ENCODE measurements at places on chromosomes 11 and 22.
A peak's percentile ranks its signal among the peaks of the same experiment; 100 is the strongest.

DNA sequence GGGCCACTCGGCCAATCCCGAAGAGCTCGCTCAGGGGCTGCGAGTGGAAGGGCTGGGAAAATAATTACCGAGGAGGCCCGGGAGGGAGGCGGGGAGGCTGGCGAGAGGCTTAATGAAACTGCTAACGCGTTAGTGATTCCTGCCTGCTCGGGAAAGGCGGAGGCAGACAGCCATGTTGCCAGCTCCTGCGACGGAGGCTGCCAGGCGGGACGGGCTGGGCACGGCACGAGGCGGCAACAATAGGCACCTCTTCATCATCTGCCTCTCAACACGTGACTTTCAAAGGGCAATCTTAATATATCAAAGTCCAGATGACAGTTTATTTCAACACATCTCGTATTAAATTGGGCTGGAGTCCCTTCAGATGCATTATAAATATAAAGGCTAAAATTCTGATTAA lies 68.0 kb upstream of the TCF20 start:
- no peak for DNase-seq

DNA sequence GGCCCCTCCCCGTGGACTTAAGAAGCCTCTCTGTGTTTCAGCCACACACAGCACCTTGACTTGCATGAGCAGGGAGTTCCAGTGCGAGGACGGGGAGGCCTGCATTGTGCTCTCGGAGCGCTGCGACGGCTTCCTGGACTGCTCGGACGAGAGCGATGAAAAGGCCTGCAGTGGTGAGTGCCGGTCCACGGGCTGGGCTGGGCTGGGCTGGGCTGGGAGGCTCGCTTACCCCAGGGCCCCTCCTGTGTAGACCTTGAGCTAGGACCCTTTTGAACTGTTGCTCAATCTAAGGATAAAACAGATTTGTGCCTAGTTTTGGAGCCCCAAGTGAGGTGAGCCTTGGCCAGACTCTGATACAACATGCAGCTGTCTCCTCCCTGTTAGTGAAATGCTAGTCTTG lies 151.4 kb upstream of the SORL1-AS1 start:
- no peak for DNase-seq

DNA sequence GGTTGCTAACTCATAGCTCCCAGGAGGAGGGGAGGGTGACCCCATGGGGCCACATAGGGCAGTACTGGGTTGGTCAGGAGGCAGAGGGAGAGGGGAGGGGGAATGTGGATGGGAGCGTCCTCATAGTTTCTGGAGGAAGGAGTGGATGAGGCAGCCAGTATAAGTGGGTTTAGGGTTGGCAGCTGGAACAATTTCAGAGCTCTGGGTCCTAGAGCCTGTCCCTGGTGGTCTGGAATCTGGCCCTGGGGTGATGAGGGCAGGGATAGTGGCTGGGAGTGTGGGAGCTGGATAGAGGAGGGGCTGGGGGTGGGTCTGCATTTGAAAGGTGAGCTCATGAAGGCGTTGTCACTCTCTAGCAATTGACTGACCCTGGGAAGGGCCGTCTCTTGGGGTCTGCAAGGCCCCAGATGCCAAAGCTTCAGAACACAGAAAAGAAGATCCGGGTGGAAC lies 5.3 kb upstream of the MRGPRG start:
- DNase-seq = no peak

DNA sequence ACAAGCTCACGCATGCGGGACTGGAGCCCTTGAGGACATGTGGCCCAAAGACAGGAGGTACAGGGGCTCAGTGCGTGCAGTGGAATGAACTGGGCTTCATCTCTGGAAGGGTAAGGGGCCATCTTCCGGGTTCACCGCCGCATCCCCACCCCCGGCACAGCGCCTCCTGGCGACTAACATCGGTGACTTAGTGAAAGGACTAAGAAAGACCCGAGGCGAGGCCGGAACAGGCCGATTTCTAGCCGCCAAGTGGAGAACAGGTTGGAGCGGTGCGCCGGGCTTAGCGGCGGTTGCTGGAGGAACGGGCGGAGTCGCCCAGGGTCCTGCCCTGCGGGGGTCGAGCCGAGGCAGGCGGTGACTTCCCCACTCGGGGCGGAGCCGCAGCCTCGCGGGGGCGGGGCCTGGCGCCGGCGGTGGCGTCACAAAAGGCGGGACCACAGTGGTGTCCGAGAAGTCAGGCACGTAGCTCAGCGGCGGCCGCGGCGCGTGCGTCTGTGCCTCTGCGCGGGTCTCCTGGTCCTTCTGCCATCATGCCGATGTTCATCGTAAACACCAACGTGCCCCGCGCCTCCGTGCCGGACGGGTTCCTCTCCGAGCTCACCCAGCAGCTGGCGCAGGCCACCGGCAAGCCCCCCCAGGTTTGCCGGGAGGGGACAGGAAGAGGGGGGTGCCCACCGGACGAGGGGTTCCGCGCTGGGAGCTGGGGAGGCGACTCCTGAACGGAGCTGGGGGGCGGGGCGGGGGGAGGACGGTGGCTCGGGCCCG lies at the start of gene MIF:
Gene MIF (plus strand): TSS at position 439 of the 765 bp plus-strand sequence. CDS start 92 bp downstream, at position 531.
- peak; percentile 85 for DNase-seq

DNA sequence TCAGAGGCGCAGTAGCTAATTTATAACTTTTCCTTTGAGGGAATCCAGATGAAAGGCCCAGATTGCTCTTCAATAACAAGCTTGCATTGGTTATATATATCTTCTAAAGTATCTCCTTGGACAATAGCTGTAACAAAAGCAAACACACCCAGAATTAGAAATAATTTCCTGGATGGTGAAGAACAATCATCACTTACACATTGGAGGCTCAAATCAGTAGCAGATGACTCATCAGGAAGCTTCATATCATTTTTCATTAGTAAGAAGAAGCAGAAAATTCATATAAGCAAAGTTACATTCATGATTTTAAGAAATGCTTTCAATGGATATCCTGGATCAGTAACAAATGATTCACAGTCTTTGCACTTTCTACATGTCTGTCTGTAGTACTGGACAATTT lies 173.6 kb upstream of the CCDC90B start:
- no peak for DNase-seq

DNA sequence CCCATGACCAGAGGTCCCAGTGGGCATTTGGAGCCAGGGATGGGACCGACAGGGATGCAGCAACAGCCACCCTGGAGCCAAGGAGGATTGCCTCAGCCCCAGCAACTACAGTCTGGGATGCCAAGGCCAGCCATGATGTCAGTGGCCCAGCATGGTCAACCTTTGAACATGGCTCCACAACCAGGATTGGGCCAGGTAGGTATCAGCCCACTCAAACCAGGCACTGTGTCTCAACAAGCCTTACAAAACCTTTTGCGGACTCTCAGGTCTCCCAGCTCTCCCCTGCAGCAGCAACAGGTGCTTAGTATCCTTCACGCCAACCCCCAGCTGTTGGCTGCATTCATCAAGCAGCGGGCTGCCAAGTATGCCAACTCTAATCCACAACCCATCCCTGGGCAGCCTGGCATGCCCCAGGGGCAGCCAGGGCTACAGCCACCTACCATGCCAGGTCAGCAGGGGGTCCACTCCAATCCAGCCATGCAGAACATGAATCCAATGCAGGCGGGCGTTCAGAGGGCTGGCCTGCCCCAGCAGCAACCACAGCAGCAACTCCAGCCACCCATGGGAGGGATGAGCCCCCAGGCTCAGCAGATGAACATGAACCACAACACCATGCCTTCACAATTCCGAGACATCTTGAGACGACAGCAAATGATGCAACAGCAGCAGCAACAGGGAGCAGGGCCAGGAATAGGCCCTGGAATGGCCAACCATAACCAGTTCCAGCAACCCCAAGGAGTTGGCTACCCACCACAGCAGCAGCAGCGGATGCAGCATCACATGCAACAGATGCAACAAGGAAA lies 27.3 kb upstream of the L3MBTL2 start:
- no peak for DNase-seq

DNA sequence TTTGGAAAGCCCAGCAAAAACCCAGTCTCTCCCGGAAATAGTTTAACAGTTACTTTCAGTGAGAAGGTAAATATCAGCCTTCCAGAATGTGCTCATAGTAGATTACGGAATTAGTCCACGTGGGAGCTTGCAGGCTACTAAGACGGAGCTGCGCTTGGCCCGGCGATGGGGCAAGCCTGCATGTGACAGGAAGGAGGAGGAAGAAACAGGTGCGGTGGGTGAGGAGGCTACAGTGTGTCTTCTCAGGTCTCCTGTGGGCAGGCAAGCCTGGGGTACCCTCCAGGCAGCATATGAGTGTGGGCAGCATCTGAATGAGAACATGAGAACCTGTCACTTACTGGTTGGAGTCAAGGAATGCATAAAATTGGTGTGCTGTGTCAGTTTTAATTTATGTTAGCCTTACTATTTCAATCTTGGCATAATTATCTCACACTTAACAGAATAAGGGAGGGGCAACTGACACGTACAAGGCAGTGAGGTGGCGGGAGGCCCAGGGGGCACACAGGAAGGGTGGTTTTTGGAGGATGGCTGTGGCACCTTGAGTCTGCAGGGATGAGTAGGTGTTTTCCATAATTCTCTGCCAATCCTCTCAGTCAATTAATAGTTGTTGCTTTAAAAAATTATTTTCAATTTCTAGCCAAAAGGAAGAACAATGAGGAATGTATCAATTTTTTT lies 35.7 kb downstream of the CLMP start:
- no peak for DNase-seq

DNA sequence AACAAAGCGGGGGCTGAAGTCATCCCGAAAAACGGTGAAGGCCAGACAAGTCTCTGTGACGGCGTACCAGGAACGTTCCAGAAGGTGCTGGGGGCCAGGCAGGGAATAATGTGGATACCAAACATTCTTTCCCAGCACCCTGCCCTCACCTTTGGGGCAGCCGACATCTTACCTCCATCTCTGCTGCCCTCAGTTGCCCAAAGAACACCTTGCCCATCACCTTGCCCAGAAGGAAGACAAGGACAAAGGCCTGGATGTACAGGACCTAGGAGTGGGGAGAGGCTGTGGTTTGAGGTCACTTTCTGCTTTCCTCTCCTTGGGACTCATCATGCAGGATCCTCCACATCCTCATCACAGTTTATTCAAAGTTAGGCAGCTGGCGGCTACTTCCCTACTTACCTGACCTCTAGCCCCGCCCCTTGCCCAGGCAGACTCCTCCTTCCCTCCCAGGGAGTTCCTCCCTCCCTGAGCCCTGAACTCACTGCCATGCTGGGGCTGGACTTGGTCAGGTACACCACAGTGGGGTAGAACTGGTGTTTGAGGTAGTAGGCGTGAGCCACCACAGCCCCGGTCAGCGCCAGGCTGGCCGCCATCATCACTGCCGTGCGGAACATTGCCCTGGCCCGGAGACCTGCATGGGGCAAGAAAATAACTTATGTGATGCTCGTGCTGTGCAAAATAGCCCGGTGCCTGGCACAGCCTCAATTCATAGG lies 1.2 kb downstream of the SYVN1 start:
- no peak for DNase-seq

- DNase-seq = no peak
Observed at GRCh38 chr11:122706291-122707088, 51.0 kb downstream of the UBASH3B start.

GRCh38 chr11:5276697-5277096 lies 7.0 kb upstream of the HBE1 start:
- DNase-seq = no peak

- DNase-seq = no peak
Observed at GRCh38 chr11:70825893-70826540, 426.4 kb downstream of the SHANK2 start.

- DNase-seq = peak; percentile 92
Observed at GRCh38 chr11:134253188-134253993, at the start of the genes ACAD8 and THYN1. Gene ACAD8 (plus strand): TSS chr11:134253568. CDS start chr11:134253601, 33 bp downstream. Gene THYN1 (minus strand): TSS chr11:134253352. CDS start chr11:134252882, 470 bp downstream.

DNA sequence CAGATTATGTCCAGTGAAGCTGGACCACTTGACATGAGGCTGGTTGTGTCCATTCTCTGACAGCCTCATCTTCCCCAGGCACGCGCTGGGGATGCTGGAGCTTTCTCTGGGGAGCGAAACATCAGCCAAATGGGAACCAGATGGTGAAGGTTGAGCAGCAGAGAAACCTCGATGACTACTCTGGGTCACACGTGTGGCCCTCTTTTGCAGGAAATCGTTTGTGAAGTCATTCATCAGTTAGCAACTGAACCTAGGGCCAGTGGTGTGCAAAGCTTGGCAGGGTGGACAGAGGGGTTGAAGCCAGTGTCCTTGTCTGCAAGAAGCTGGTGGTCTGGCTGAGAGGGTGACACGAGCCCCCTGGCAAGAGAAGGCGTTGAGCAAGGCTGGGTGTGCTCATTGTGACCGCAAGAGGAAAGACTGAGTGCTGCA lies 109.8 kb downstream of the ZBTB16 start:
- no peak for DNase-seq

- no peak for DNase-seq
Observed at GRCh38 chr11:110469127-110469526, 39.4 kb downstream of the FDX1 start.

GRCh38 chr11:66216911-66217310 lies 51.5 kb upstream of the RAB1B start:
- no peak for DNase-seq

- no peak for DNase-seq
Observed at GRCh38 chr11:86440305-86440716, 65.6 kb downstream of the CCDC81 start.

DNA sequence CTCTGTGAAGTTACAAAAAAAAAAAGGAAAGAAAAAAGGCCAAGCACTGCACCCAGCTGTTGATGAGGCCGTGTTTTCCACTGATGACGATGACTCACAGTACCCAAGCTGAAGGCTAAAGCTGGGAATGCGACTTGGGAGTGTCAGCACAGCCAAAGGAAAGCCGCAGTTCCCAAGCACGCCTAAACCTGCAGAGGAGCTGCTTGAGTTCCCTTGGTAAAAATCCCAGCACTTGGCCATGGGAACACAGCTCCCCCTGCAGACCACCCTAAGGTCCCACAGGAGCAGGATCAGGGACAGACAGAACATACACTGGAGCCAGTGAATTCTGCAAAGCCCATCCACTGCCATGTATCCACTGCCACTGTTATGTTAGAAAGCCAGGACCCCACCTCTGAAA lies 39.9 kb downstream of the SERGEF start:
- no peak for DNase-seq

DNA sequence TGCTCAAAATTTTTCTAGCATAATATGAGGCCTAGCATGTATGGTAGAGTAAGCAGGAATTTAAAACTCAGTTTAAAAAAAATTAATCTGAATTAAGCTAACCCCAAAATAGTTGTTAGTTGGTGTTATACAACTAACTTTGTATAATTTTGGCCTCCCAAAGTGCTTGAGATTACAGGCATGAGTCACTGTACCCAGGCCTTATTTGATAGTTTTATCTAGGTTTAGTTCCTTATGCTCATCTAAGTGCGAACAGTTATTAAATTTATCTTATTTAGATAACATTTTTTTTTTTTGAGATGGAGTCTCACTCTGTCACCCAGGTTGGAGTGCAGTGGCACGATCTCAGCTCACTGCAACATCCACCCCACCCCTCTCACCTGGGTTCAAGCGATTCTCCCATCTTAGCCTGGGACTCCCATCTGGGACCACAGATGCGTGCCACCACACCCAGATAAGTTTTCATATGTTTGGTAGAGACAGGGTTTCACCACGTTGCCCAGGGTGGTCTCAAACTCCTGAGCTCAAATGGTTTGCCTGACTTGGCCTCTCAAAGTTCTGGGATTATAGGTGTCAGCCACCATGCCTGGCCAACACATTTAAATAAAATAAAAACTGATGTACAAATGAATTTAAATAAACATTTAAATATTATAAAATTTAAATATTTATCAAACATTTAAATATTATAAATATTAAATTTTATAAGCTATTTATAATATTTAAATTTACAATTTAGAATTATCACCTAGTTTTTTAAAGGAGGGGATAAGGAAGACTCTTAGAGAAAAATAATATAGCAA lies 7.5 kb downstream of the IL18 start:
- DNase-seq = no peak

GRCh38 chr22:35863432-35863831 lies 145.8 kb downstream of the APOL5 start:
- DNase-seq = no peak
